Activated T-cell treated with anti-CD3 and anti-CD28 coated beads for 1 hour (primary cell): ENCODE measurements at places on chromosomes 3 and 15.

GRCh38 chr3:2915826-2916225, 194.3 kb downstream of the IL5RA start:
- no peak for DNase-seq

DNA sequence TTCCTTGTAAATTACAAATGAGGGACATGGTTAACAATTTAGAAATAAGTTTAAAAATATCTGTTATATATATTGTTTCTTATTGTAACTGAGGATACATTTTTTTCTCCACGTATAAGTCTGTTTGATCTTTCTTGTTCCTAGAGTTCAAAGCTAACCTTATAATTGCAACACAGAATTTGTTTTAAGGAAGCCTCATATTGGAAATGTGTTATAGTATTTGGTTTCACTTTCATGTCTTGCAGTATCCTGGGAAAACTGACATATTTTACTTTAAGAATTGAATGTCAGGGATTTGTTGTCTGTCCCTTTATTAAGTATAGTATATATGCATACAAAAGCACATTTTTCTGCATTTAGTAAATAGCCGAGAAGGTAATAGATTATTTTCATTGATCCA, 23.5 kb upstream of the NIT2 start:
- no peak for DNase-seq

- DNase-seq: no peak
Measured at GRCh38 chr3:109257269-109257668, 59.0 kb downstream of the DPPA2 start.

DNA sequence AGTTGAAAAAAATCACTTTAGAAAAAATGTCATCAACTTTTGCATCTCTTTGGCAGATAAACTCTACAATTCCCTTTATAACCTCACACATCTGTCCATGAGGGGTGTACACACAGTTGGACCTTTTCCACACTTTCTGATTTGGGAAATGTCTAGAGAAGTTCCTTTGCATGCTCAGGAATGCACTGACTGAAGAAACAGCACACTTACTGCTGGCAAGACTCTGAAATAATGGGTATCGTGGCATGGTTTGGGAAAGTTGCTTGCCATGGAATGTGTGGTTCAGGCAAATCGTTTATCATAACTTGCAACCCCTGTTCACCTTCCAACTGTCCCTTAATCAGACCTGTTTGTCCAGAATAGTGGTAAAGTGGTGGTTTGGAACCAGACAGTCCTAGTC, 135.3 kb upstream of the TGFBR2 start:
- DNase-seq: no peak

GRCh38 chr3:103210583-103210982, 775.8 kb downstream of the ZPLD1 start:
- DNase-seq: no peak

DNA sequence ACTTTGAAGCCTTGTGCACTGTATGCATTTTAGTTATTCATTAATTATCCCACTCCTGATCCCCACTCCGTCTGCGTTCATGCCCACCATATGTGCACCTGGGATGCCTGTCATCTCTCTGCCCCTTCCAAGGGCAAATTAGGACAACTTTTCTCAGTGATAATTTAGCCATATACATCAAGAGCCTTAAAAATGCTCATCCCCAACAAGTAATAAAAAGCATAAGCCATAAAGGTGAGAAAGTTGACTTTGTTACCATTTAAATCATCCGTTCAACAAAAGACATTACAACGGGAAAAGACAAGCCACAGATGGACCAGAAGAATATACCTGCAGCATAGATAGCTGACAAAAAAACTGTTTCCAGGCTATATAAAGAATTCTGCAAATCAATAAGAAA, 131.4 kb upstream of the LINGO1 start:
- no peak for DNase-seq

DNA sequence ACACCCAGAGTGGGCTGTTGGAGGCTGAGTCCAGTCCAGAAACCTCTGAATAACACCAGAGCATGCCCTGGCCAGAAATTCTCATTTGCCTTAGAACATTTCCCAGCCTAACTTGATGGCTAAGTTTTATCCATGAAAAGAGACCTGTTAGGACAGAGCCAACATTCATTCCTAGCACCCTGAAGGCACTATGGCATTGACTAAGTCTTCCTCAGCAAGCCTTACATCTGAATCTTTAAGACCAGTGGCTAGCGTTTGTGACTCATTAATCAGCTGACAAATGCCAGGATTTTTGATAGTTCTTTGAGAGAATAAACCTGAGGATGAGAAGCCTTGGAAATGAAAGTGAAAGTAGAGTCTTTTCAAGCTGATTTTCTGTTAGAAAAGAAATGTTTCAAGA, 1087.1 kb upstream of the ALCAM start:
- no peak for DNase-seq

DNA sequence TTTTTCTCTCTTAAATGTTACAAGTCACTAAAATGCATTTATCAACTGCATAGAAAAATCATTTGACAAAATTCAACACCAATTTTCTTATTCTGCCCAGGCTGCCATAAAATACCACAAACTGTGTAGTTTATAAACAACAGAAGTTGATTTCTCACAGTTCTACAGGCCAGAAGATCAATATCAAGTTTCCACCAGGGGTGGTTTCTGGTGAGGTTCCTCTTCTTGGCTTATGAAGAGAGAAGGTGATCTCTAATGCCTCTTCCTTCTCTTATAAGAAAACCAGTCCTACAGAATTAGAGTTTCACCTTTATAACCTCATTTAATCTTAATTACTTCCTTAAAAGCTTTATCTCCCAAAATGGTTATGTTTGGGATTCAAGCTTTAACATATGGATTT, 10.9 kb upstream of the CD200R1L start:
- DNase-seq: no peak

DNA sequence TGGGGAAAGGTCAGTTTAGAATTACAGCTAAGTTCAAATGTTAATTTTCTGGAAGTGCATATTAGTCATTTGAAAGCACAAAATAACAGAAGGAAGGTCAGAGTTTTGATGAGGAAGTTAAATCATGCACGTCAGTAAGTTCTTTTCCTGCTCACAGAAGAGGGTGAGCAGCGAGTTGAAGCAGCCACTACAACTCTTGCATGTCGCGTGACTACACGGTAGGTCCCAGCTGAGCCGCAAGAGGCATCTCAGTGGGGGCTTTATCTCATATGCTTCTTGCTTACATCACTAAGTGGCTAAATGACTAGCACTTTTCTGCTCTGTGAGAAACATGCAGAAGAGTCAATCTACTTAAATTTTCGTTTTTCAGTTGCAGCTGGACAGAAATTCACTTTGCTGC, 21.3 kb upstream of the SEC62 start:
- no peak for DNase-seq

GRCh38 chr3:115680803-115681345, 57.6 kb downstream of the GAP43 start:
- no peak for DNase-seq

- no peak for DNase-seq
Measured at GRCh38 chr15:40197434-40197833, 36.6 kb downstream of the BUB1B start.

GRCh38 chr3:176514297-176514696, 683.0 kb downstream of the TBL1XR1 start:
- no peak for DNase-seq

- no peak for DNase-seq
Measured at GRCh38 chr3:72141264-72141663, 356.3 kb upstream of the PROK2 start.

- no peak for DNase-seq
Measured at GRCh38 chr3:8482960-8483665, 18.5 kb upstream of the LMCD1 start.

GRCh38 chr3:9795207-9795606, 2.3 kb downstream of the ARPC4 start:
- DNase-seq: no peak

DNA sequence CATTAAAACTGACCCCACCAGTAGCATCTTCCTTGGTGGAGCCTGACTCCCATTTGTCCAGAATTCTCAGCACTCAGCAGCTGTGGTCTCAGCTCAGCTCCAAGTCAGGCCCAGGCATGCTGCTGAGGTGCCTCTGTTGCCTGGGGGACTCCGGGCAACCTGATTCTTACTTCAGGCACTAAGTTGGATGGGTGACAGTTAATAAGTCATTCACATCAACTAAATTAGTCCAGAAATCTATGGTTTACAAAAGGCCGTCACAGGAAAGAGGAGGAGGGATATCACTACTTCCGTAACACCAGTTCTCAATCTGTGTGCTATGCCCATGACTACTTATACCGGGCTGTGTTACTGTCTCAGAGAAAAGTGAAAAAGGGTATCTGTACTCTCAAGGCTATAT, 310.2 kb downstream of the SATB1 start:
- no peak for DNase-seq

- no peak for DNase-seq
Measured at GRCh38 chr3:152060701-152061100, 187.3 kb downstream of the SUCNR1 start.

GRCh38 chr3:119160361-119160760, 13.0 kb upstream of the UPK1B start:
- DNase-seq: no peak

GRCh38 chr3:177286034-177286433, 88.8 kb upstream of the TBL1XR1 start:
- DNase-seq: no peak

DNA sequence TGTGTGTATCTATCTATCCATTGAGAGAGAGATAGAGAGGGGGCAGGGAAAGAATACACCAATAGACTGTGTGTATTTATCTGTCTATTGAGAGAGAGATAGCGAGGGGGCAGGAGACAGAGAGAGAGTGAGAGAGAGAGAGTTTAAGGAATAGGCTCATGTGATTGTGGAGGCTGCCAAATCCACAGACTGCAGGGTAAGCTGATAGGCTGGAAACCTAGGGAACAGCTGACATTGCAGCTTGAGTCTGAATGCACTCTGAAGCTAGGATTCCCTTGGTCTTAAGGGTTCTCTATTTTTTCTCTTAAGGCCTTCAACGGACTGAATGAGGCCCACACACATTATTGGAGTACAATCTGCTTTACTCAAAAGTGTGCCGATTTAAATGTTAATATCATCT, 255.8 kb downstream of the EPHA3 start:
- no peak for DNase-seq

GRCh38 chr3:120554812-120555606, 41.1 kb upstream of the NDUFB4 start:
- DNase-seq: no peak

DNA sequence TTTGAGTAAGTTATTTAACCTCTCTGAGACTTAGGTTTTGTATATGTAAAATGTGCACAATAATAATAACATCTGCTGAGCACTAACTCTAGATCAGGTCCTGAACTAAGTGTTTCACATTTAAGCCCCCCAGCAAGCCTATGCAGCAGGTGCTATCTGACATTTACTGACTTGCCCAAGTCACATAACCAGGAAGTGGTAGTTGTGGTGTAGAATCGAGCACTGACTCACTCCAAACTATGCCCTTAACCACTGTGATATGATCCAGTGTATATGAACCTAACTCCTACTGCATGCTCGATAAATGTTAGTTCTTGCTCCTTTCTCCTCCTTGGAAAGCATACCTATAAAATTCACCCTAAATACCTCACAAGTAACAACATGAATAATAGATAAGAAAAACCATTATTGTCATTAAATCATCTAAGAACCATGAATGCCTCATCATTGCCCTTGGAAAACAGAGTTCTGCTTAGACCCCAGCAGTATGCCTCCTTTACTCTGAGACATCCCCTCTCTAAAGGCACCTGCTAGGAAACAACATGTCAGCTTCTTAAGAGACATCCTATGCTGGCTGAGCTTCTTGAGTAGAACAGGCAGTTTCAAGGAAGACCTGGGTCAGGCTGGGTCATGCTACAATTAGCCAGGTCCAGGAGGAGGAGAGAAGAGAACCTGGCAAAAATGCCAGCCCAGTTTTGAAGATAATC, 3.0 kb upstream of the SHC4 start:
- DNase-seq: no peak

- no peak for DNase-seq
Measured at GRCh38 chr3:28699283-28699682, 350.7 kb upstream of the AZI2 start.

GRCh38 chr3:149470381-149470780, 4.1 kb upstream of the TM4SF4 start:
- no peak for DNase-seq

- DNase-seq: no peak
Measured at GRCh38 chr3:128317101-128317697, 149.5 kb downstream of the DNAJB8 start.

GRCh38 chr3:10845839-10846656, 30.0 kb downstream of the SLC6A11 start:
- DNase-seq: no peak

DNA sequence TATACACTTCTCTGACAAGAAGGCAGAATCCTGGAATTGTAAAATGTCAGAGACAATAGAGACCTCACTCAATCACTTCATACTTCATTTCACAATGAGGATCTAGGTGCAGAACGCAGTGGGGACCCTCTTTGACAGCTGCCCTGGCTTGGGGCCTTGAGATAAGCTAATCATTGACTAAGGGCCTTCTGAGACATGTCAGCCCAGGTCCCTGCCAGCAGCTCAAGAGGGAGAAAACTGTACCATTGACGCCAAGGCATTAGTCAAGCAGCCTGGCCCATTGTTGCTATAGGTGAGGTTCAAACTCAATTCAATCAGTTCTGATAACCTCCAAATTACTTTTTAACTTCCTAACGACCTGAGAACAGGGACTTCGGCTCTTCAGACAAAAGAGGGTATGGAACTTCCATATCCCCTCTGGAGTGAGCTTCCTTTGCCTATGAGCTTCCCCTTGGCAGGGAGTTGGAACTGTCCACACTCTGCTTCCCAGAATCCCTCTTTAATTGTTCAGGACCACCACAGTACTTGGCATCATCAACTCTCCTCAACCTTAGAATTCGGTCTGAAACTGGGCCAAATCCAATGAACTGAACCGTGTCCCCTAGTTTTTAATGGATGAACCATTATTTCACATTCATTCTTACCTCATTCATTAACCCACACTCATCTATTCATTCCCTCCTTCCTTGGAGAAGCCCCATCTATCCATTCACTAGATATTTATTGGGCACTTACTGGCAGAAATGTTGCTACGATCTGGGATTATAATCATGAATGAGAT, 1.5 kb upstream of the CYP8B1 start:
- DNase-seq: no peak

DNA sequence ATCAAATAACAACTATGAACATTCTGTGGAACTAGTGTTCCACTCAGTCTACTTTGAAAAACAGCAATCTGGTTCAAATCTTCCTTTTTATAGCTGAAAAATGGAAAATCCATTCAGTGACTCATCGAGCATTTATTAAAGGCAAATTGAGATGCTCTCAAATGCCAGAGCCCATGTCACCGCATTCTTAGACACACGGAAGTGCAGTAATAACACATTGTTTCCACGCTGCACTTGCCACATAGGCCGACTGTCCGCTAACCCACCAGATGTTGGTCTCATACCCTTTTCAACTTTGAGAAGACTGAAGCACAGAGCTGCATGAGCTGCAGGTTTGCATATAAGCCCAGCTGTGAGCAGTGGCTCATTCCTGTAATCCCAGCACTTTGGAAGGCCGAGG, 95.9 kb downstream of the TMEM266 start:
- no peak for DNase-seq

GRCh38 chr3:157354254-157354653, 82.4 kb upstream of the PTX3 start:
- no peak for DNase-seq

- DNase-seq: no peak
Measured at GRCh38 chr3:8416965-8417364, 84.7 kb upstream of the LMCD1 start.

- no peak for DNase-seq
Measured at GRCh38 chr15:74215958-74216357, 13.4 kb upstream of the STRA6 start.
